ENCODE measurements at places on chromosomes 1 and 21.

DNA sequence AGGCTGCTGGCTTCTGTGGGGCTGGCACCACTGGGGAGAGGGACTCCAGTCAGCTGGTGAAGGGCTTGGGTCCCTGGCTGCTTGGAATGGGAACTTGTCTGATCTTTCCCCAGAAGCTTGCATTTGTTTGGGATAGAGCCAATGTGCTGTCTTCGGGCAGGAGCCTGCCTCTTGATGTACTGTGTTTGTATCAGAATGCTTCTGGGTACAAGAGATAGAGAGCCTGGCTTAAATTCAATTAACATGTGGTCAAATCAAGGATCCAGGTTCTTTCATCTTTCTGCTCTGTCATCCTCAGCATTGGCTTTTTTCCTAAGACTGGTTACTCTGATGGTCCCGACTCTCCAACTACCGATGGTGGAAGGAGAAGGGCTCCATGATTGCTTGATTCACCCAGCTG, 16.0 kb upstream of the PROK1 start:
- DNase-seq, result no peak

DNA sequence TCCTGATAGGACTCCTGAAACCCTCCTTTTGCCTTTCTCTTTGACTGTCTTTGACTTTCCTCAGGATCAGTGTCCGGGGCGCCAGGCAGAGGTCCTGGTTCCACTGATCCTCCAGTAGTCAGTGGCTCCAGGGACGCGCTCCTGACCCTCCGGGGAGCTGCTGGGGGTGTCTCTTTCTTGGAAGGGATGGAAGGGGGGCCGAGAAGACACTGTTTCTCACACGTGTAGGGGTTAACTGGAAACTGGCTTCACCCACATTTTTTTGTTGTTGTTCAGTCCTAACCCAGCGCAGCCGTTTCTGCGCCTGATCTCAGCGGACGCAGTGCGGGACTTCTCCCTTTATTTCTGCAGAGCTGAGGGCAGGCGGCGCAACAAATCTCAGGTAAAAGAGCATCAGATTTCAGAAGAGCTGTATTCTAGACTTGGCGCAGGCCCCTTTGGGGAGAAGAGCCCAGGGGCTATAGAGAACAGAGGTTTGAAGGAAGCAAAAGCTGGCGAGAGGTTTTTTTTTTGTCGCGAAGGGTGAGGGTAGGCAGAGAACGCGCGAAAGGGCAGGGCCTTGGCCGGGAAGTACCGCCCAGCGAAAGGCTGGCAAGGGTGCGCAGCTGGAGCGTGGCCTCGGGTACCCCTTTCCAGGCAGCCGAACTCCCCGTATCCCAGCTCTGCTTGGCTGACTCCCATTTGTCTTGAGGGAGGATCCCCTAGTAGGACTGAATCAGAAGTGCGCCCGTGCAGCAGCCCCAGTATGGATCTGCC, 4.3 kb upstream of the LHX9 start:
- no peak for DNase-seq

DNA sequence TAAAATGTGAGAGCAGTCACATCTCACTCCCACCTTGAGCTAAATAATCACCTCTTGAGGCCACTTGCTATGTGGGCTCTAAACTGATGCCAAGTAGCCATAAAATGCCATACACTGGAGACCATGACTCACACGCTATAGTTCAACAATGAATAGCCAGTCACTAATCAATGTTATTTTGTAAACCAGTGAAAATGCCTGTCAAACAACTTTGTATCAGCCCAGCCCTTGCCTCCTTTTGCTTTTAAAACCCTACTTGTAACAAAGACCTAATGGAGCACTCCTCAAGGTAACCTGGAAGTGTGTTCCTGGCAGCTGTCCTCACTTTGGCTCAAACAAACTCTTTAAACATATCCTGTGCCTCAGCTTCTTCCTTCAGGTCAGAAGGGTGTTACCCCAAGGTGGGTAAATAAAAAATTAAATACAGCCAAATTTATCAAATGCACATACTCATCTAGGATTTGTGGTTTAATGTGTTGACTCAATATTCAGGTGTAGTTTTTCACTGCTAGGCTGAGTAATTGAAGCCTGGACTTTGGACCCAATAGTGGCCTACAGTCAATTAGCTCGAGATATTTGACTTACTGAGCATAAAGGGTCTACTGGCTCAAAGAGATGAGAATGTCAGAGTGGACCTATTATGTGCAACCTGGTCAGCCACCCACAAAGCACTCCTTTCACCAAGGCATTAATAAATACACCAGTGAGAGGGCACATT, 154.3 kb downstream of the COQ8A start:
- no peak for DNase-seq

- DNase-seq, result no peak
Observed at GRCh38 chr1:58190267-58190988, 356.1 kb downstream of the OMA1 start.

DNA sequence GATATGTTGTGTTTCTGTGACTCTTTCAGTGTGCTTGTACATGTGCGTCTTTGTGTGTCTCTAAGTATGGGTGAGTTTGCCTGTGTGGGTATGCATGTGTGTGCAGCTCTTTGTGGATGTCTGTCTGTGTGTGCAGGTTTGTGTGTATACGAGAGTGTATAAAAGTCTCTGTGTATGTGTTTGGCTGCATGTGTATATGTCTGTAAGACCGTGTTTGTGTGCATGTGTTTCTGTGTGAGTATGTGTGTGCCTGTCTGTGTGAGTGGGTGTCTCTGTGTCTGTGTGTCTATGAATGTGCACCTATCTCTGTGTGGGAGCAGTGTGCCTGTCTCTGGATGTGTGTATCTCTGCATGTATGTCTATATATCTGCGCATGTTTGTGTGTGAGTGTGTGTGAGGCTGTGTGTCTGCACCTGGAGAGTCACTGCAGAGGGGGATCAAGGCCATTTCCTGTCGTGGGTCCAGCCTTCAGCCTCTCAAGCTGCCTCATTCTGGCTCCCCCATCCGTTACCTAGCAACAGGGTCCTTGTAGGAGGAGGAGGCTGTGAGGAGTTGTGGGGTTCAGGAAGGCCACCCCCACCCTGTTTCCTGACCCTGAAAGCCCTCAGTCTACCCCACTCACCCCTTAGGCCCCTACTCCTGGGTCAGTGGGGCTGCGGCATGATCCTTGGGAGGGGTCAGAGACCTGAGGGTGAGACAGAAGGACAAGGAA, 10.4 kb downstream of the FGR start:
- no peak for DNase-seq

DNA sequence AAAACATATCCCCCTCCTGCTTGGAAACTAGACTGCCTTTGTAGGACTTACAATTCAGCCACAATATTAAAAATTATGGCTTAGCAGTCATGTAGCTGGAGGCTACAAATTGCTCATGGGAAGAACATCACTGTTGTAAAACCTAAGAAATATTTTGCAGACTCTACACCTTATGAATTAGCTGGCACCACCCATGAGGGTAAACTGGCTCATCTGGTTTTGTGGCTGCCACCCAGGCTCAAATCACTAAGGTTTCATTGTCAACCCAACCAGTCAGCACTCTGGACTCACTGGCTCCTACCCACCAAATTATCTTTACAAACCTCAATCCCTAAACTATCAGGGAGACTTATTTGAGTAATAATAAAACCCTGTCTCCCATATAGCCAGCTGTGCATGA, 100.7 kb upstream of the OLFM3 start:
- no peak for DNase-seq

DNA sequence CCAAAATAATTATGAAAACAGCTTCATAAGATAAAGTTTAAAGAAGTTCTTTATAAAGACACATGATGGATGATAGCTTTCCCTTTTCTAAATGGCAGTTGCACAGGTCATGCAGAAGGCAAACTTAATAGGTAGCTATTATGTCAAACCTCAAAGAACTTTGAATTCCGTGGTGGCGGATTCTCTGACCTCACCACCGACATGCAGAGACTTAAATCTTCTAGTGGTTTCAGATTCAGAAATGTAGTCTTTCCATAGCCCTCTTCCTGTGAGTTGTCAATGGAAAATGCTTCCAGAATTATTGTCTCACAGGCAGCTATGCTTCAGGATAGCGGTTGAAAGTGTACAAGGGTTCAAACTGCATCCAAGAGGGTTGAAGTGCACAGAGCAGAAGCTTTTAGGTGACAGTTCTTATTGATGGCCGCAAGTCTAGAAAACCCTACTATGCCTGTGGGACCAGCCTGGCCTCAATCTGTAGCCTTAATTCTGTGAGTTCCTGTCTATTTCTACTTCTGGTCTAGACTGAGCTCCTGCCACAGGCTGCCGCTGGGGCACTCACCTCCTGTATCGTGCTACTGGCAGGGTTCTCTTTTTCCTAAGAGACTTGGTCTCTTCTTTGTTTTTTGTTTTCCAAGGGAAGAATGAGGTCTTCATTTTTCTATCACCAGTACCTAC, 117.0 kb upstream of the ERRFI1 start:
- no peak for DNase-seq

- peak; percentile 89 for DNase-seq
Observed at GRCh38 chr1:236997361-236997760, 6.9 kb downstream of the MT1HL1 start.

DNA sequence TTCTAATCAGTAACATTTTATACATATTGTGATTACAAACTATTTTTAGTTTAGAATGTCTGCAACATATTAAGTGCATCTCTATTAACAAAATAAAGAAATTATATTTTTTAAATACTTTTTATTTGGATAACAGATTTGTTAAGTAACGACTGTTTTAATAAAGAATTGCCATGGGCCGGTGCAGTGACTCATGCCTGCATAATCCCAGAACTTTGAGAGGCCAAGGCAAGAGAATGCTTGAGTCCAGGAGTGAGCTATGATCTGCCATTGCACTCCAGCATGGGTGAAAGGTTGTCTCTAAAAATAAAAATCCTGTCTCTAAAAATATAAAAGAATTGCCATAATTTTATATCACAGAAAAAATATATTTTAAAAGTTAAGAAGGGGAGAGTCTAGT, 4.1 kb downstream of the LRRIQ3 start:
- no peak for DNase-seq

- DNase-seq, result no peak
Observed at GRCh38 chr1:57887964-57888491, 464.2 kb upstream of the DAB1 start.

- no peak for DNase-seq
Observed at GRCh38 chr1:84724128-84724860, 34.0 kb upstream of the SSX2IP start.

- DNase-seq, result no peak
Observed at GRCh38 chr1:3015269-3015635, 6.0 kb upstream of the ACTRT2 start.

- no peak for DNase-seq
Observed at GRCh38 chr21:38800924-38801744, 4.6 kb upstream of the ETS2 start.

GRCh38 chr1:54663725-54664124, 22.1 kb downstream of the MROH7 start:
- no peak for DNase-seq

- DNase-seq, result no peak
Observed at GRCh38 chr21:16644685-16645084, 868.2 kb upstream of the CXADR start.

- DNase-seq, result no peak
Observed at GRCh38 chr1:212586206-212587015, 22.1 kb upstream of the ATF3 start.

DNA sequence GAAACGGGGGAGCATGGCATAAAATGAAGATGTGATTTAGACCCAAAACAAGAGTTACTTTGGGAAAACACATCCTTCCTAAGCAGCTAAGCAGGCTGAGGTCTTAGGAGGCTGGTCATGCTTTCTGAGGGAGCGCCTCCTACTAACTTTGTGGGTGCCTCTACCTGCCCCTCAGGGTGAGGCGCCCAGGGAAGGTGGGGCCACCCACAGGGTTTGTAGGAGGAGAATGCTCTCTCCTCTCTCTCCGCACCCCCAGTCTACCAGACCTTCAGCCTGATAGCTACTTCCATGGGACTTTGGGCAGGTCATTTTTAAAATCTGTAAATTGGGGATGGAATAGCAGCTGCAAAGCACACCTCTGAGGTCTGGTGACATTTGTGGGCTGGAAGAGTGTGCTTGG, 23.8 kb downstream of the SLC27A3 start:
- no peak for DNase-seq

DNA sequence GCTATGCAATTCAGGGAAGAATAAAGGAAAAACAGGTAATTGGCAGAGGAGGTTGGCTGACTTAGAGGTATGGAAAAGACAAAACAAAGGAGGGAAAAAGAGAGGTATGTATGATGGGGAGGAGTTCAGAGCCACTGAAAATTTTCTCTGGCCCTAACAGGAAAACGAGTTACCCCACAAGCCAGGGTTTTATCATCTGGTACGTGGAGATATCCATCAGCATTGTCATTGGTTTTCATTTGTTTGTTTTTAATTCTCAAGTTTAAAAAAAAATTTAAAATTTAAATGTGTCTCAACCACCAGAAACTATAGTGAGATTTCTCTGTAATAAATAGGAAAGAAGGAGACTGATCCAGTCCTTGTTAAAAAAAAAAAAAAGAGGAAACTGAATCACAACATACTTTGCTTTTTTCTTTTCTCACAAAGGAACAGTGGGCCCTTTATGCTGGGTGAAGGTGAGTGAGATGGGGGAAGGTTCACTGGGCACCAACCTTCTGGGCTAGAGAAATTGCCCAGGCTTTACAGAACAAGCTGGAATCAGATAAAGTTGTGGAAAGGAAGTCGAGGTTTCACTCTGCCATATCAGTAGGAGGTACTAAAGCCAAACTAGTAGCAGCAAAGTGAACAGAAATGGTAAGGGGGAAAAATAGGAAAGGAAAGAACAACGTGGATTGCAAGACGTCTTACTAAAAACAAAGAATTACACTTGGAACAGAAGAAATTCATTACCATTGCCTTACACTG, 2.7 kb downstream of the IFNAR2 start:
- no peak for DNase-seq
